ENCODE measurements at places on chromosomes 11 and 22. TPM values are rescaled to one million over a fixed set of nuclear protein-coding genes. Genes with fewer than 3 reads are reported as not detected.

POLD3 gene
- total RNA-seq: 14.0 TPM

PLAAT3 gene
- total RNA-seq: 73.1 TPM

ANO1 gene
- total RNA-seq: 40.8 TPM

CREBZF gene
- 93.3 TPM for total RNA-seq

DNA sequence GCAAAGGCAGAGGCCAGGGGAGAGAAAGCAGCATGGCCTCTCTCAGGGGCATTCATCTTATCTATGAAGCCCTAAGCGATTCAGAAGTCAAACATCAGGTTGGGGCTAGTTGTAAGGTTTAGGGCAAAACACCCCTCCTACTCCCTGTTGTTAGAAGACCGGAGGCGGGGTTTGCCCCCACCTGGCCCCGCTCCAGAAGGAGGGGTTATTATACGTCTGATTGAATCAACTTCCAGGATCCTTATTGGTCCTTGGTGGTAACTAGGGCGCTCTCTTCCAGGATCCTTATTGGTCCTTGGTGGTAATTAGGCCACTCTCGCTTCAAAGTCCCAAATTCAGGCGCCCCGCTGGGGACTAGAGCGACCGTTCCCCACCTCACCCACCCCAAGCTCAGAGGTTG is 12.1 kb upstream of the SMTN start:
- H3K36me3 ChIP-seq: no peaks in the 10 kb centered on the region
- no peak overlapping the region for H3K27ac ChIP-seq
- H3K27me3 ChIP-seq: no peaks in the 10 kb centered on the region
- H3K4me1 ChIP-seq: no peaks in the 10 kb centered on the region
- no peak for DNase-seq

GRCh38 chr11:11969380-11970215 is 38.8 kb downstream of the DKK3 start:
- no peaks in the 10 kb centered on the region for H3K36me3 ChIP-seq
- DNase-seq: no peak
- H3K27me3 ChIP-seq: no peaks in the 10 kb centered on the region
- H3K4me3 ChIP-seq: no peak overlapping the region
- H3K27ac ChIP-seq: no peak overlapping the region
